Kidney glomerular epithelial cell (primary cell): ENCODE measurements at places on chromosomes 7 and 10.

- DNase-seq = no peak
Measured at GRCh38 chr7:110797656-110798055, 293.3 kb upstream of the LRRN3 start.

DNA sequence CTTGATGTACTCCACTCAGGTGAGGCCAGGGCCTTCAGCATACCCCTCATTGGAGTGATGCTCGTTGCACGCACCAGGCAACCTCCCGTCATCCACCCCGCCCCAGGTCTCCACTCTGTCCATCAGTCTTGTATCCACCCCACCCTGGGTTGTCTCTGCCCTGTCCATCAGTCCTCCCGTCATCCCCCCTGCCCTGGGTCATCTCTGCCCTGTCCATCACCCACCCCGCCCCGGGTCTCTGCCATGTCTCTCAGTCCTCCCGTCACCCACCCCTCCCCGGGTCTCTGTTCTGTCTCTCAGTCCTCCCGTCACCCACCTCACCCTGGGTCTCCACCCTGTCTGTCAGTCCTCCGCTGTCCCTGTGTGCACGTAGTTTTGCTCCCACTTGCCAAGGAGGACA lies 59.9 kb downstream of the WDR37 start:
- no peak for DNase-seq

GRCh38 chr7:131564640-131565039 lies 8.2 kb upstream of the PODXL start:
- no peak for DNase-seq

GRCh38 chr10:130812381-130813148 lies 499.0 kb downstream of the TCERG1L start:
- DNase-seq = no peak

- no peak for DNase-seq
Measured at GRCh38 chr10:13221572-13221971, 12.6 kb downstream of the UCMA start.

DNA sequence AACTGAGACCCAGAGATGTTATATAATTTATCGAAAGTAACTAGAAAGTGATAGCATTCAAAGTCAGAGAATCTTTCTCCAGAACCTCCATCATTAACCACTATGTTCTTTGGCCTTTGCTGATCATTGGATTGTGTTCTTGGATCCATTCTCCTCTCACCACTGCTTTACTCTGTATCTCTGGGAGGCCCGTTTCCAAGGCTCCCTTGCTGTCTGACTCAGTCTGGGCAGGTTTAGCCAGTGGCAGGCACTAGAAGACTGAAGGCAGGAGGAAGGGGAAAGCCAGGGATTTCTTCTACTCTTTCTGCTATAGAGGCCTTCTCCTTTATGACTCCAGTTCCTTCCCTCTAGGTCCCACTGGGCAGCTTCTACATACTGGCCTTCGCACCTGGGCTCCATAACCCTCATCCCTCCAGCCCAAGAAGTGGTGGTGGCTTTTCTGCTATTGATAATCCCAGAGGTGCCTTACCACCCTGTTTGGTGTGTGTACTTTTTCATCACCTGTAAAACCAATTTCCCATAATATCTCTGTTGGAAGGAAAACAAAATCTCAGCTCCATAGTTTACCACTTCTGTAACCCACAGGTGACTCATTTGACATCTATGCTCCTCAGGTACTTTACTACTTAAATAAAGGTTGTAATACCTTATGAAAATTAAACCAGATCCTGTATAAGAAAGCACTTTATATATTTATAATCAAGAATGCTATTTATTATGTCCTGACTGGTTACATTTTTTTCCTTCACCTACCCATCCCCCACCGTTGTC lies 36.0 kb downstream of the BCAP29 start:
- no peak for DNase-seq

DNA sequence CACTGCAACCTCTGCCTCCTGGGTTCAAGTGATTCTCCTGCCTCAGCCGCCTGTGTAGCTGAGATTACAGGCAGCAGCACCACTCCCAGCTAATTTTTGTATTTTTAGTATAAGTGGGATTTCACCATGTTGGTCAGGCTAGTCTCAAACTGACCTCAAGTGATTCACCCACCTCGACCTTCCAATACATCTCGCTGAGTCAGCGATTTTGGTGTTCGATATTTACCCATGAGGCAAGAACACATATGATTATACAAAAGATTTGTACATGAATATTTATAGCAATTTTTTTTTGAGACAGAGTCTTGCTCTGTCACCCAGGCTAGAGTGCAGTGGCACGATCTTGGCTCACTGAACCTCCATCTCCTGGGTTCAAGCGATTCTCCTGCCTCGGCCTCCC lies 19.8 kb downstream of the PNLIP start:
- no peak for DNase-seq

- DNase-seq = peak; percentile 55
Measured at GRCh38 chr10:114779803-114780576, 41.6 kb upstream of the FHIP2A start.

DNA sequence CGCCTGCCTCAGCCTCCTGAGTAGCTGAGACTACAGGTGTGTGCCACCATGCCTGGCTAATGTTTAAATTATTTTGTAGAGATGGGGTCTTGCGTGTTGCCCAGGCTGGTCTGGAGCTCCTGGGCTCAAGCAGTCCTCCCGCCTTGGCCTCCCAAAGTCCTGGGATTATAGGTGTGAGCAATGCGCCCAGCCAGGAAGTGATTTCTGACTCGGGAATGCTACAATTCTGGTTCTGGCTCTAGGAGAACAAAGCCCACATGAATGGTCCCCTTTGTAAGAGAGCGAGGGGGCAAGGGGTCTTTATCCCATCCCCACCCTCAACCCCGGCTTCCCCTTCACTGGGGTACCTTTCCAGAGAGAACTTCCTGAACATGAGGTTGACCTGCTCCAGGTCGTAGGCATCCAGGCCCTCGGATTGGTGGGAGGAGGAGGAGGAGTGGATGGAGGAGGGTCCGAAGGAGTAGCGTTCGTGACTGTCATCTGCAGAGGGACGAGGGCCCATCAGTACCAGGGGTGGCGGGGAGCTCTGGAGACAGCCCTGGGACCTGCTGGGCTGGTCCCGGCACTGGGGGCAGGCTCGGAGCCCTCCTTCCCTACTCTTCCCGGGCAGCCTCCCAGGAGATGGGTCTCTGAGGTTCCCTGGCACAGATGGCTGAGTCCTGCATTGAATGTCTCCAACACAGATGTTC lies 79.9 kb upstream of the GNA12 start:
- DNase-seq = no peak

DNA sequence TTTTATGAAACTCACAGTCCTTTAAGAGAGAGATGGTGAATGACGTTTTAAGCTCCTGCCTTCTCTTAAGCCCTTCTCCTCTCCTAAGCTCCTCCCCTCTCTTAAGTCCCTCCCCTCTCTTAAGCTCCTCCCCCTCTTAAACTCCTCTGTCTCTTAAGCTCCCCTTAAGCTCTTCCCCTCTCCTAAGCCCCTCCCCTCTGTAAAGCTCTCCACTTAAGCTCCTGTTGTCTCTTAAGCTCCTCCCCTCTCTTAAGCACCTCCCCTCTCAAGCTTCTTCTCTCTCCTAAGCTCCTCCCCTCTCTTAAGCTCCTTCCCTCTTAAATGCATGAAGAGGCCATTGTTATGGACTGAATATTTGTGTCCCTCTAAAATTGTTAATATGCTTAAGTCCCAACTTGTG lies 1180.6 kb upstream of the AUTS2 start:
- DNase-seq = no peak

DNA sequence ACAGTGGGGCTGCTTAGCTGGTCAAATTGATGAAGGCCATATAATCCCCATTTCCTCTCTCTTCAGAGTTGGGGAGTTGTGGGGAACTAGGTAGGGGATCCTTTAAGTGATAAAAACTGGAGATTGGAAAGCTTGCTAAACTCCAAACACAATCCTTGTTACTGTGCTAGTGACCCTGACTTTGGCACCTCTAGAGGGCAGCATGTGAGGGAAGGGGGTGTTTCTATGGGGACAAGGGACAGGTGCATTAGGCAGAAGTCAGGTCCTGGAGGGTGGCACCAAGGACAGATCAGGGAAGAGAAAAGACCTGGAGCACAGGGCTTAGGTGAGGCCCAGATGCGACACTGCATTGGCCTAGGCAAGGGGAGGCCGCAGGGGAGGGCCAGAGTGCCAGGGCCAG lies 66.9 kb downstream of the CDHR3 start:
- no peak for DNase-seq

GRCh38 chr7:149011491-149011890 lies 16.8 kb downstream of the PDIA4 start:
- no peak for DNase-seq

DNA sequence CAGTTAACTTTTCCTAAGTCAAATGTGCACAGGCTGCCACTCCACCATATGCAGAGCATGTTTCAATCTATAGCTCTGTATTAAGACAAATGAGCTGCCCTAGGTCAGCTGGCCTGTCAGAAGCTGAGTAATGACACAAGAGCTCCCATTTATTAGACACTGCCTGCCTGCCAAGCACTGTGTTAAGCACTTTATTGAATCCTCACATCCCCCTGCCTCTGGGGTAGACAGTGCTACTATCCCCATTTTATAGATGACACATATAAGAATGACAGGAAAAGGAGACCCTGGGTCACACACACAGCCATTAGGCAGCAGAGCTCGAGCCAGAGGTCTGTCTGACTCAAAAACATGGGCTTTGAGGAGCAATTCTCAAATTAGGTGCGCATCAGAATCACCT lies 179.8 kb upstream of the PDE1C start:
- DNase-seq = no peak

- DNase-seq = peak; percentile 4
Measured at GRCh38 chr7:123282181-123282580, 82.4 kb upstream of the SLC13A1 start.

GRCh38 chr7:157432541-157432956 lies 95.7 kb downstream of the DNAJB6 start:
- no peak for DNase-seq

DNA sequence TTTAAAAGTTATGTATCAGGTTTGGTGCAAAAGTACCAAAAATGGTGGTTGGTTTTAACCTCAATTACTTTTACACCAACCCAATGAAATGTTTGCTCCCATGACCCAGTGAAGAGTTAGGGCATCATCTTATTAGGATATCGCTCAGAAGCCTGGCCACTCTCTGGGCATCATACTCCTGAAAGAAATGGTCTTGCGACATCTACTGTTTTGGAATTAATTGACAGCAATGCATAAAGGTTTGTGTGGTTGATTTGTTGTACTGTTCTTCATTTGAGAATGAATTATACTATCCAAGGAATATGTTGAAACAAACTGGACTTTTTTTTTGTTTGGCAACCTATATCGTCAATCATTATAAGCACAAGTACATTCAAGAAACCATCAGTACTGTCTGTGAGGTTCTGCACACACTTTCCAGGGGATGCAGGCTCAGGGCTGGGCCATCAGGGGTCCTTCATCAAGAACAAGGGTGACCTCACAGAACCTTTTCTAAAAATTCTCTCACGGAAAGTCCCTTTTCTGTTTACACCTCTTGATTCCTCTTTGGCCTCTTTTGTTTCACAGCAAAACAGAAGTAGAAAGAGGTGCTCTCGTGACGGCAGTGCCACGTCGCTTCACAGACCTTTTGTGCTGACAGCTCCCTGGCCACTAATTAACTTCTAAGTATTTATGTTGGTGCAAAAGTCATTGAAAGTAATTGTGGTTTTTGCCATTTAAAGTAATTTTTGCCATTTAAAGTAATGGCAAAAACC lies 117.2 kb upstream of the KLF6 start:
- DNase-seq = peak; percentile 84

DNA sequence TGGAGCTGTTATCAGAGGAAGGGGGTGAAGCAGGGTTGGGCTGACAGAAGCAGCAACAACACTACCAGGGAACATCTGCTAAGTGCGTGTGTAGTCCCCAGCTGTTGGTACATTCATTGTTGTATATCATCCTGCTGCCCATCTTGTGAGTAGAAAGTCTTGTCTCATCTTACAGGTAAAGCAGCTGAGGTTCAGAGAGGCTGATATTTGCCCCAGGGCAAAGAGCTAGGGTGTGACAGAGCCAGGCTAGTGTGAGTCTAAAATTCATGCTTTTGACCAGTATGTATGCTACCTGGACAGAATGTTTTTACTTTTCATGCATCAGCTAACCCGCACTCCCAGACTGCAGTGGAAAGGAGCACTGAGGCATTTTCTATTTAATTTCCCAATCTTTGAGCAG lies 221.6 kb downstream of the STK31 start:
- no peak for DNase-seq

GRCh38 chr10:124002391-124003069 lies 90.9 kb downstream of the CHST15 start:
- DNase-seq = no peak

DNA sequence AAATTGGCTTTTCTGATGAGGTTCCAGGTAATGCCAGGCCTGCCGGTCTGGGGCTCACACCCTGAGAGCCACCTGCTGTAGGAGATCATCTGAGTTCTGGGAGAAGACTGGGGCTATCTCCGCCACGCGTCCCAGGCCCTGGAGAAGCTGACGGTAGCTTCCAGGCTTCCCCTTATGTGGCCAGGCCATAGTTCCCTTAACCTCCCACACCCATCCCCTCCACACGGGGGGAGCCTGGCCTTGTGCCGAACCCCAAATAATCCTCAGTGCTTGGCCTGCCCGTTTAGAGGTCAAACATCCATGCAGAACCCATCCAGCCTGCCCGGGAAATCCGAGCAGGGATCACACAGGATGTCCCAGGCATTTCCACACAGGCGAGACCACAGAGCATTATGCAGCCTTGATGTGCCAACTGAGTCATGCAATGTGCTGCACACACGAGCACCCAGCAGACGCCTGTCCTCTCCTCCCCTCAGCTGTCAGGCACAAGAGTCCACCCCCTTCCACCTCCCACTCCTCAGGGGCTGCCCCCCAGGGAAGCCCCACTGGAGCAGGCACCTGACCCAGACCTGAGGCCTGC lies 176.2 kb downstream of the PRKAG2 start:
- DNase-seq = no peak

- no peak for DNase-seq
Measured at GRCh38 chr7:44376429-44377133, 51.2 kb upstream of the CAMK2B start.

GRCh38 chr10:113709221-113709838 lies 29.6 kb downstream of the CASP7 start:
- DNase-seq = peak; percentile 27

- DNase-seq = peak; percentile 52
Measured at GRCh38 chr7:76509931-76510877, at the start of gene UPK3B. TSS of gene UPK3B (plus strand) at chr7:76510552. CDS start at chr7:76510653, 101 bp downstream.

- DNase-seq = no peak
Measured at GRCh38 chr10:7969623-7970022, 84.9 kb upstream of the GATA3 start.

DNA sequence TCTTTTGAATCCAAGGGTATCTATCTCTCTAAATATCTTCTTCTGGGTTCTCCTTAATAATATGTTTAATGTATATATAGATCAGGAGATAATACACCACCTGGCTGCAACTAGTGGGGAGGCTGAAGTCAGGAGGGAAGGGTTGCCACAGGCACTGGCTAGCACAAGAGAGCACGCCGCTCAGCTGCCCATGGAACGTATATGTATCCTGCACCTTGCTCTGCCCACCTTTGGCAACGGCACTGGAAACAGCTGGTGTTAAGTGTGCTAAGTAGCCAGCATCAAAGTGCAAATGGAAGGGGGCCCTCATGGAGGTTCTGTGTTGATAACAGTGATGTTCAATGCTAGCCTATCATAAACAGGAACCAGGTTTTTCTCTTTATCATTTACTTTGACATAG lies 49.8 kb upstream of the FAM133B start:
- DNase-seq = no peak
